Caco-2 (cell line): ENCODE measurements at places on chromosomes 6 and 20.

DNA sequence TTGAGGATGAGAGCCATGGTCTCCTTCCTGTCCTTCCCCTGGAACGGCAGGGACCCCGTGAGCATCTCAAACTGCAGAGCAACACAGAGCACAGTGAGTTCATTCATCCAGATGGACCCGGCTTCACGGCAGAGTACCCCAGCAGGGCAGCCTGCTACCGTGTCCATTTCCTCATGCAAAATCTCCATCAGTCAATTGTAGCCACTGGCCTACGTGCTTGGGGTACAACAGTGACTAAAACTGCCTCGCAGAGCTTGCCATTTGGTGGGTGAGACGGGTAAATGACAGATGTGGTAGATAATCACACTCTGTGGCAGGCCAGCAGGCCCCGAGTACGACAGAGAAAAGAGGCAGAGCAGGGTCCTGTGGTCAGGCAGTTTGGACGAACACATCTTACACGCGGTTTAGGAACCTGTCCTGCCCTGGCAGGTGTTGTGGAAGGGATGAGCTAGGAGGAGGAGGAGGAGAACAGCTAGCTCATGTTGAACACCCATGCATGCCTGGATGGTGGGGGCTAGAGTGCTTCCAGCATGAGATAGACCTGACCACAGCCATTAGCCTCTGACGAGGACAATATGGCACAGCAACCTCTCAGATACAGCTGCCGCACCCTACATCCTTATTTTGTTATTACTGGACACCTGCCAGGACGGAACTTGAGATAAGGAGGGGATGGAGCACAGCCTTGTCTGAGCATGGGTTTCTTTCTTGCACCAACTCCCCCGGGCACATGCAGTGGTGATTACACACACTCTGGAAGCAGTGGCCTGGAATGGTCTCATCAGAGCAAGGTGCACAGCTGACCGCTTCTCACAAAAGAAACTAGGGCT, 95.6 kb downstream of the RAMACL start:
- no peaks in the 10 kb centered on the region for H3K4me1 ChIP-seq
- H3K36me3 ChIP-seq, result no peaks in the 10 kb centered on the region
- H3K27me3 ChIP-seq, result no peaks in the 10 kb centered on the region; the same call in 1 of the 2 replicates
- no peak for DNase-seq
- no peak overlapping the region for H3K27ac ChIP-seq
- no peak overlapping the region for H3K4me3 ChIP-seq

DNA sequence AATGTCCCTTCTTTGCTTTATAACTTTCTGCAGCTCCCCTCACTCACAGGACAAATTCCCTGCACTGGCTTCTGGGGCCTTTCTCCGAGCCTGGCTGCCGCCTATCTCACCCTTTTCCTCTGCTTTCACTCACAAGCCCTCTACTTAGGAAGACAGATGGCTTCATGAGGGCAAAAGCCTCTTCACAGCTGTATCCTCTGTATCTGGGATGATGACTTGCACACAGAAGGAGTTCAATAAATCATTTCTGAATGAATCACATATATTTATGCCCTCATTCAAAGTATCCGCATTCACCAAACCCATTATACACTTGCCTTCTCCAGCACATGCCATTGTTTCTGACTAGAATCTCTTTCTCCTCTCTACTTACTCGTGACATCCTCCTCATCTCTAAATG, 159.0 kb upstream of the RIPOR2 start:
- no peaks in the 10 kb centered on the region for H3K27me3 ChIP-seq
- DNase-seq, result no peak
- no peaks in the 10 kb centered on the region for H3K36me3 ChIP-seq
- H3K4me3 ChIP-seq, result no peak overlapping the region

- H3K36me3 ChIP-seq, result no peaks in the 10 kb centered on the region
- H3K27ac ChIP-seq, result peak overlapping the region; percentile 24
- DNase-seq, result no peak
- peaks cover 41% of the 10 kb centered on the region for H3K4me1 ChIP-seq
- no peak overlapping the region for H3K4me3 ChIP-seq
These were observed 46.7 kb downstream of the TMEM170B start for GRCh38 chr6:11584244-11584643.

- no peak for DNase-seq
- no peaks in the 10 kb centered on the region; the same call in 1 of the 2 replicates for H3K4me1 ChIP-seq
- no peak overlapping the region for H3K27ac ChIP-seq
- H3K4me3 ChIP-seq, result no peak overlapping the region
These were observed 951.6 kb downstream of the TFAP2A start for GRCh38 chr6:9463311-9463710.

- H3K36me3 ChIP-seq, result peaks cover 2% of the 10 kb centered on the region; the same call in 1 of the 2 replicates
- peak overlapping the region; percentile 86 for H3K27ac ChIP-seq
- no peak for DNase-seq
- H3K27me3 ChIP-seq, result no peaks in the 10 kb centered on the region
These were observed 61.8 kb downstream of the GCNT2 start for GRCh38 chr6:10582774-10583508.

GRCh38 chr20:17963114-17963897, 5.3 kb downstream of the SNX5 start:
- no peak overlapping the region for H3K4me3 ChIP-seq
- H3K27ac ChIP-seq, result peak overlapping the region; percentile 83
- 0 out of 2 replicates have a peak, but pooled peaks cover 2% of the 10 kb centered on the region for H3K36me3 ChIP-seq
- H3K27me3 ChIP-seq, result no peaks in the 10 kb centered on the region
- H3K4me1 ChIP-seq, result peaks cover 79% of the 10 kb centered on the region

GRCh38 chr20:50247196-50248094, 56.8 kb downstream of the CEBPB start:
- no peaks in the 10 kb centered on the region for H3K27me3 ChIP-seq
- no peaks in the 10 kb centered on the region for H3K36me3 ChIP-seq
- H3K4me3 ChIP-seq, result no peak overlapping the region
- DNase-seq, result no peak
- H3K27ac ChIP-seq, result peak overlapping the region; percentile 77
- peaks cover 14% of the 10 kb centered on the region for H3K4me1 ChIP-seq

GRCh38 chr20:50655311-50655880, 35.9 kb downstream of the RIPOR3 start:
- peak overlapping the region; percentile 13 for H3K27ac ChIP-seq
- no peaks in the 10 kb centered on the region for H3K36me3 ChIP-seq
- no peak overlapping the region for H3K4me3 ChIP-seq
- peaks cover 29% of the 10 kb centered on the region for H3K4me1 ChIP-seq
- no peaks in the 10 kb centered on the region for H3K27me3 ChIP-seq

- no peak for DNase-seq
- no peak overlapping the region for H3K4me3 ChIP-seq
- no peak overlapping the region for H3K27ac ChIP-seq
- H3K36me3 ChIP-seq, result no peaks in the 10 kb centered on the region
These were observed 97.4 kb upstream of the NEDD9 start for GRCh38 chr6:11329726-11330412.

DNA sequence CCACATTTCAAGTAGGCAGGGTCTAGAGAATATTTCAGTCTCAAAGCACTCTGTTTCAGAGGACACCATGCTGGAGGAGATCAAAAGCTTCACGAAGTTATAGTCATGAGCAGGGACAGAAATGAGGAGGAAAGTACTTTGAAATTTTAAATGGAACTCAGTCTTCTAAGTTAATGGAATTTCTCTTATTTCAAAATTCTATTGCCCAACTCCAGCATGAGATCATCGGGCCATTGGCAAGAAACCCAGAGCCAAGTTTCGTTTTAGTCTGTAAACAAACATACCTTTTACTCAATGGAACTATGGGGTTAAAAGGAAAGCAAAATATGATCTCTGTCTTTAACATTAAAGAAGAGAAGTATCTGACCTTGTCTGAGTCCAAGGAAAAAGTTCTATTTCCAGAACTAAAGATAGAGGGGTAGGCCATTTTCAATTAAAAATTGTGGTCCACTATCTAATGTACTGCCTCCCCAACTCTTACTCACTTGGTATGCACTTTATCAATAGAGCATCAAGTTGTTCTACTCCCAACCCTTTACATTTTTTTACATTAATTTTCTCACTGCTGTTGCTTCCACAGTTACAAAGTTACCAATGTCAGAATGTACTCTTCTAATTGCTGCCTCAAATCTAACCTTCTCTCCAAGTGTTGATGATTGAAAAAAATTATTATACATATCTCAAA, 235.3 kb upstream of the NRSN1 start:
- no peaks in the 10 kb centered on the region for H3K36me3 ChIP-seq
- H3K4me3 ChIP-seq, result no peak overlapping the region
- no peak for DNase-seq

DNA sequence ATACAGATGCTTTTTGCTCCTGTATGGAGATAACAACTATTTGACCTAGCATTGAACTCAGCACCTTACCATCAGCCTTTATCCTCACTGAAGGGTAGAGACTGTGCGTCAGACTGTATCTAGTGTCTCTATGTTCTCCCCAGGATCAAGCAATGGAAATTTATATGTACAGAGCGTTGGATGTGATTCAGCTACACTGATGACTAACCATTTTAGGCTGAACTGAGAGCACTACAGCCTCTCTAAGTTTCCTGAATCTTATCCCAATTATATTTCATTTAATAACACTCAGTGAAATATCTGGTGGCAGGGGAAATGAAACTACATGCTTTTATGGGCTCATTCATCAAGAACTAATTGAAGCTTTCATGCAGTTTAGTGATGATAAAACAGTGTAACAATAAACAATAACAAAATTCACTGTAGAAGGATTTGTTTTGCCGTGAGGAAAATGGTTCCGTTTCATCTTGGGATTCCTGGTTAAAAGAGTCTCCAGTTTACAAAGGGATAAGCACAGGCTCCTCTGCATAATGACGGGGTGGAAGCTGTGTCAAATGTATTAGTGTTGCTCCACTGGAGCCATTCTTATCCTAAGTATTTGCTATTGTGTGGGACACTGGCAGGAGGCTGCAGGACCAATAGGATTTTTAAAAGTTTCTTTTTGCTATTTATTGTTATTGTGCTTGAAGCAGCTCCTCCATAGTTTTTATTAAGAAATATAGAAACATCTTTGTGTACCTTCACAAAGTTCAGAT, 567.6 kb upstream of the MMS22L start:
- H3K4me1 ChIP-seq, result no peaks in the 10 kb centered on the region
- no peaks in the 10 kb centered on the region for H3K27me3 ChIP-seq
- no peak for DNase-seq
- H3K36me3 ChIP-seq, result no peaks in the 10 kb centered on the region
- no peak overlapping the region for H3K27ac ChIP-seq

- H3K36me3 ChIP-seq, result no peaks in the 10 kb centered on the region
- H3K4me1 ChIP-seq, result peaks cover 11% of the 10 kb centered on the region
- no peak for DNase-seq
- H3K27ac ChIP-seq, result no peak overlapping the region
- no peak overlapping the region for H3K4me3 ChIP-seq
- no peaks in the 10 kb centered on the region for H3K27me3 ChIP-seq
These were observed 10.6 kb downstream of the NOL4L start for GRCh38 chr20:32574296-32575226.

- no peak overlapping the region for H3K27ac ChIP-seq
- H3K27me3 ChIP-seq, result no peaks in the 10 kb centered on the region
- H3K4me1 ChIP-seq, result no peaks in the 10 kb centered on the region
- no peaks in the 10 kb centered on the region for H3K36me3 ChIP-seq
These were observed 39.8 kb upstream of the SERINC1 start for GRCh38 chr6:122511193-122511924.

DNA sequence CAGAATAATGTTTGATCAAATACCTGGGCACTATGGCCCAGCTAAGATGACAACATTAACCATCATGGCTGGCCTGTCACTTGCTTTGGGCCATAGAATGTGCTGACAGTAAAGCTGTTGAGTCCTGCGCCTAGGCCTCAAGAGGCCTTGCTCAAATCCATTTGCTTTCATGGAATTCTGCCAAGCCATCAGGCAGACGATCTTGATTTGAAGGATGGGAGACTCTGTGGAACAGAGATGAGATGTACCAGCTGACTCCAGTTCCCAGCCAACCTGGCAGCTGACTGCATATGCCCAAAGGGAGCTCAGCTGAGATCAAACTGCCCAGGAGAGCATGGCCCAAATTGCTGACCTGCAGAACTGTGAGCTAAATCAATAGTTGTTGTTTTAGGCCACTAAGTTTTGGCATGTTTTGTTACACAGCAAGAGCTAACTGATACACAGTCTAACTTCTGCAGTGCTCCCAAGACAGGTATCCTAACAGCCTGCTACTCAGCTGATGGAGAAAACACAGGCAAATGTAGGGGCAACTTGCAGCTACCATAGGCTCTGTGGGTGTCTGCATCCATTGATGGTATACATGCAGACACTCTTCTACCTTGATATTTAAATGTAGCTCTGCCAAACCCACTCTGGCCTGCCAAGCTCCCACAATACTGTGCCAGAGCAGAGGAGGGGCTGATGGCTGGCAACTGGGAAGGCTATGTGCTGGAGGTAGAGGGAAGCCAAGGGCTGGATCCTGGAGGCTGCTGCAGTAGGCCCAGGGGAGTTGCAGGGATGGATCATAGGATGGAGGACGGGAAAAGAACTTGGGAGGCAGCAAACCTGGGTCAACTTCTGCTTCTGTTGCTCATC, 55.2 kb upstream of the RNF24 start:
- no peaks in the 10 kb centered on the region for H3K36me3 ChIP-seq
- no peak overlapping the region for H3K4me3 ChIP-seq
- no peaks in the 10 kb centered on the region for H3K27me3 ChIP-seq
- H3K27ac ChIP-seq, result no peak overlapping the region
- no peak for DNase-seq
